ENCODE measurements at places on chromosomes 7 and 10.

DNA sequence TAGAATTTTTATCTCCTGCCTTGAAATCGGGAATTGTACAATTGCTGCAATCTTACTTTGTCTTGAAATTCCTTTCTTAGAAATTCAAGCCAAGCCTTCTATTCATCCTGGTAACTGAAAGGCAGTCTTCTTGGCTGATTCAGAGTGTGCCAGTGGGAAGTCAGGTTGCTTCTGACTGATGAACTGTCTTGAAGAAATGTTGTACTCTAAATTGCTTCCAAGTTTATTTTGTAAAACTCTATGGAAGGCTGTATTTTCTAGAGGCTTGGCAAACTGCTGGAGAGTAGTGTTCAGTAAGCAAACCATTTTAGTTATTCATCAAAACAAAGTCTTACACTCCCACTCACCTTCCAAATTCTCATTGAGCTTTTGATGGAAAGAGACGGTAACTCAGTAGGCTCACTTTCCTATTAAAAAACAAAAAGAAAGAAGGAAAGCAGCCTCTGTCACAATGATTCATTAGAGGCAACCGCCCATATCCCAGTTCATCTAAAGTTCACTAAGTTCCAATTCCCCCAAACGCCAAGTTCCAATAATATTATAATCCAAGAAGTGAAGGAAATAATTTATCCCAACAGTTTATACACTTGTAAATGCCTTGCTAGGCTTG, 187.9 kb upstream of the MALRD1 start:
- DNase-seq = no peak

DNA sequence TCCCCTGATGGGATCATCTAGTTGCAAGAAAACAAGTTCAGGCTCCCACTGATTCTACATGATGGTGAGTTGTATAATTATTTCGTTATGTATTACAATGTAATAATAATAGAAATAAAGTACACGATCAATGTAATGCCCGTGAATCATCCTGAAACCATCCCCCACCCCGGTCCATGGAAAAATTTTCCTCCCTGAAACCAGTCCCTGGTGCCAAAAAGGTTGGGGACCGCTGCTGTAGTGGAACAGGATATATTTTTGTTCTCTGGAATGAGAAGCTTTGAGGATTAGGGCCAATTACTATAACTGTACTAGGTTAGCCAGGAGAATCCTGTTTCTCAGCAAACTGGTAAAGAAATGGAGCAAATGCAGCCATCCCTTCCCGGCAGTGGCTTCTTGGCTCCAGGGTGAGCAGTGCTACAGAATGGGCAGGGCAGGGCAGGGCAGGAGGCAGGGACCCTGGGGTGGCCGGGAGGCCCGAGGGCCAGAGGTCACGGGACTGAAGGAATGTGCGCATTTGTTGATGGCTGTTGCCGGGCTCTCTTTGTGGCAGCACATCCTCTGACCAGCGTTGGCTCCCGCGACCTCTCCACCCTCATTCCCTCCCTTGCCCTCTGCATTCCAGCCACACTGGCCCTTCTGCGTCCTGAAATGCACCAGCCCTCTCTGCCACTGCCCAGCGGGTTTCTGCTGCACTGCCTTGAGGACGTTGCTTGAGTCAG, 162.3 kb upstream of the NPS start:
- no peak for DNase-seq

- no peak for DNase-seq
These were observed 34.0 kb upstream of the CCDC7 start for GRCh38 chr10:32411797-32412498.

DNA sequence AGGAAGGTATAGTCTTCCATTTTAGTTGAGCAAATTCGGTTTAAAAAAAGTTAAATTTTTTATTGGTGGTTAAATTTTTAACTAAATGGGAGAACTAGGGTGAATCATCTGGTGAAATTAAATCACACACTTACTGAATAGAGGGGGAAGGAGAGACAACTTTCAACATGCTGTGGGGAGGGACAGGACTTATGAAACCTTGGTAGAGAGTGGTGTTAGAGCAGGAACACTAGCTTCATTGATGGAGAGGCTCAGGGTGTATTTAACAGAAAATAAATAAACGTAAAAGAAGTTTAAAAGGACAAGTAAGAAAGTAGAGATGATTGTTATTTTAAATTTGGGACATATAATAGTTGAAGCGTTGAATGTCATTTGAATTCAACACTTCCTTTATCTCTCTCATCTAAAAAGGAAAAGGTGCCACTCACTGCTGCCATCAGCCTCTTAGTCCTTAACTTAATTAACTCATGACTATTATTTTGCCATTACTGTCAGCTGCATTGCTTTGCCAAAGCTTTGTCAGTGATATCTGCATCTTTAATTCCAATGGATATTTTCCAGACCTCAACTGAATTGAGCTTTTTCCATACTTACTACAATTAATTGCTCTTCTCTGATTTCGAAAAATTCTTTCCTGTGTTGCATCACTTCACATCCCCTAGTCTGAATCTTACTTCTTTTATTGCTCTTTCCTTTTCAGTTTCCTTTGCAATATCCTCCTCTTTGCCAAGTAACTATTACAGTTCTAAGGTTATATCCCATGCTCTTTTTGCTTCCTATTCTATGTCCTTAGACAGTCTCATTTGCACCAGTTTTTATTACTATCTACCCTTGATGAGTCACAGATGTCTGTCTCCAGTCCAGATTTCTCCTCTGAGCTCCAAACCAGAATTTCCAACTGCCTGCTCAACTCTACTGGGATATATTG, 71.7 kb downstream of the GNAT3 start:
- DNase-seq = no peak

GRCh38 chr10:17088118-17088806, 41.3 kb downstream of the CUBN start:
- no peak for DNase-seq

DNA sequence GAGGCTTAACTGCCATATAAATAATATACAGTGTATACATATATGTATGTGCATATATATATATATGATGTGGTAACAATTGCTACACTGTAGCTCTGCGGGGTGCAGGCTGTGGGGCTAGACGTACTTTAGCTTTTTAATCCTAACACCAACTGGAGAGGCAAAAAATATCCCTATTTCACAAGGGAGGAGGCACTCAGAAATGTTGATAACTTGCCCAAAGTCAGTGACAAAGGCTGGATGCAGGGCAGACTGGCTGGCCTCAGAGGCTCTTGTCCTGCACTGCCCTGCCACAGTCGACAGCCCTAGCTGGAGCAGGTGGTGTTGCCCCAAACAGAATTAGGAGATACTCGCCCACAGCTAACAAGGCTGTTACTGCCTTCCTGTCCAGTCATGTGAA, 1.5 kb upstream of the RELN start:
- no peak for DNase-seq

- no peak for DNase-seq
These were observed 92.6 kb downstream of the CHST15 start for GRCh38 chr10:124000792-124001201.

DNA sequence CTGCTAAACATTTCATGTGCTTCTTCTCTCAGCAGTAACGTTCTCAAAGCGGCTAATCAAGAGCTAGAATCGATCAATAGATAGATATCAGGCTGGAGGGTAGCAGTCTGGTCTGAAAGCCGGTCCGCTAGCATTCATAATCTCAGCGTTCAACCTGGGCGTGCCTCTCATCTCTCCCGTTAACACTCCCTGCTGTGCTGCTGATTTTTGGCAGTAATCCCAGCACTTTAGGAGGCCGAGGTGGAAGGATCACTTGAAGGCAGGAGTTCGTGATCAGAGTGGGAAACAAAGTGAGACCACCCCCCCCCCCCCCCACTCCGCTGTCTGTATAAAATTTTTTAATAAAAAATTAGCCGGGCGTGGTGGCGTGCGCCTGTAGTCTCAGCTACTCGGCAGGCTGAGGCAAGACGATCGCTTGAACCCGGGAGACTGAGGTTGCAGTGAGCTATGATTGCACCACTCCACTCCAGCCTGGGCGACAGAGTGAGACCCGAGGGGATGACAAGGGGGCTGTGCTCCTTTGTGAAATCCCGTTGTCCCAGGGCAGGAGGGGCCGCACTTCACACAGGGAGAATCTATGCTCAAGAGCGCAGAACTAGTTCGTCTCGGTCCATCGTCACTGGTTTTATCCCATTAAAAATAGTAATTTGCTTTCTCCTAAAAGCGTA, 624 bp upstream of the CEP55 start:
- DNase-seq = no peak

GRCh38 chr7:142194201-142194600, 63.7 kb downstream of the PRSS58 start:
- no peak for DNase-seq

GRCh38 chr10:26029858-26030257, 95.8 kb downstream of the MYO3A start:
- DNase-seq = no peak

DNA sequence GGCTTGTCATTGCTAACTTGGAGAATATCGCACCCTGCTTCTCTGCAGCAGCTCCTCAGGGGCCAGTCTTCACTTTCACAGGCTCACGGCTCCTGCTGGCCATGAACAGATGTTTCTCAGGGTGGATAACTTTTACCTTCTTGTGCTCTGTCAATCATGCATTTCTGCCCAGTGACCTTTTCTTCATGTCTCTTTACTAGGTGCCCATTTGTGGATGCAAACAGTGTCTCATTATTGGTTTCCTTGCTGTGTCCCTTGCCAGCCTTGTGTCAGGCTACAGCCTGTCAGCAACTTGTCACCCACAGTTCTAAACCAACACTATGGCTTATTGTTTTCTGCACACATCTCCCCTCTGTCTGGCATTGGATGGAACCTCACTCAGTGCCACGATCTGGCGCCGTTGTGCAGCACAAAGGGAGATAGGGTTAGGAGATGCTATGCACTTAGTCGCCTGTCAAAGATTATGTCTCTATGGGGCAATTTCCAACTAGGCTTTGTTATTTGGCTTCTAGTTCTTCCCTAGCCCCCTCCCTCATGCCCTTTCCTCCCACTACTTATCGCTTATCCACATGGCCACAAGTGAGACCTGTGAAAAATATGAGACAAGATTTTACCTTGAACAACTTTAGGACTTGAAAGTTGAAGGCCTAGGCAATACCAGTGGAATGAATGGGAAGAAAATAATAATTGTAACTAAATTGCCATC, 45.7 kb upstream of the NXPH1 start:
- DNase-seq = no peak

DNA sequence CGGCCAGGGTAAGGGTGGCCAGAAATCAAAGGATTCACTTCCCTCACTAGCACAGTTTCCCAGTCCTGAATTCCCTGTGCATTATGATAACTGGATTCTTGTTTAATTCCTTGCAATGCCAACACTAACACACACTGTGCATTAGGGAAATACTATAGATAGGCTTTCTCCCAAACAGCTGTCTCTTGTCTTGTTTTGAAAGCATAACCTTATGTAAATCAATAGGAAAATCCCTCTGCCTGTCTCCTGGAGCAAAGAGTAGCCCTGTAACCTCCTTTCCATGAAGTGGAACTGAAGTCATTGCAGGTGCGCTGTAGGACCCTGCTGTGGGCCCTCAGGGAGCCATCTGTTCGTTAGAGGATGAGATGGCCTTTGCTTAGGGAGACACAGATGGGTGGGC, 82.8 kb upstream of the FAM171A1 start:
- DNase-seq = no peak

GRCh38 chr7:99357701-99358490, 16.6 kb upstream of the ARPC1B start:
- DNase-seq = no peak

DNA sequence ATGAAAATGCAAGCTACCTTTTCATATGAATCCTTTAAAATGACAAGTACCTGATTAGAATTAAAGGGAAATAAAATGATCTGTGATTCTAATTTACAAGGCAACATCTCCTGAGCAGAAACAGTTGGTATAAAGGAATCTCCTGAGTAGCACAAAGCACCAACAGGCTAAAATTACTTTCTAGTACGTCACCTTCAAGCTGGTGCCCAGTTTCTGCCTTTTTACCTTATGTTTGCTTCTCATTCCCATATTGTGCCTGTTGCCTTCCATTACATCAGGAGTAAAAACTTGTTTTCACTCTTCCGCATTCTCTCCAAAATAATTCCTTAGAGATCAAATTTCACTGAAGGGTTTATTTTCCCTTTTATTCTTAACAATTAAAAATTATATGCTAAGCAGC, 587.1 kb upstream of the KCND2 start:
- DNase-seq = no peak

DNA sequence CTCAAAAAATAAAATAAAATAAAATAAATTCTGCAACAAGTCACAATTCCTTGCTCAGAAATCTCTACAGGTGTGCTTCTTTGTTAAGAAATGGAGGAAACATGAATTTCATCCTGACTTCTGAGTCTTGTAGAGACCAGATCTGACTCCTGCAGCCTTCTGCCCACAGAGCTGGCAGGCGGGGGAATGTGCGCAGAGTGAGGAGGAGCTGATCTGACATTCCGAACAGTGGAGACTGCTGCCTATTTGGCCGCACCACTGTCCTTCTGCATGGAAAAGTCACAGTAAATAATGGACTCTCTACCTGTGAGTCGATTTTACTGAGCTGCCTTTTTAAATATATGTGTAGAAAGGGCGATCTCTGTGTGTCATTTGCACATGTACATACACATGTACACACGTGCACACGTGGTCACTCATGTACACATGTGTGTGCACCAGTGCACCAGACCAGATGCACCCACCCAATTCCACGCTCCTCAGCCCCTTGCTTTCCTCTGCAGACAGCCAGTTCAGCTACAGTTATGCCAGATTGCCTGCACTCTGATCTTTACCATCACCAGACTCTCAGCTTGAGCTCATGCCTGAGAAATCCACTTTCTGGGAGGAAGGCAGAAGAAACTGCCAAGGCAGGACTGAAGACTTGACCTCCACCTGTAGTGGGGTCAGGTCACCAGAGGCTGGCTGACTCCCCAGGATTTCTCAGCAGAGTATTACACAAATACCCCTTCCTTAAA, 54.9 kb downstream of the IKZF1 start:
- no peak for DNase-seq

GRCh38 chr7:122896509-122896908, 10.2 kb upstream of the CADPS2 start:
- no peak for DNase-seq

DNA sequence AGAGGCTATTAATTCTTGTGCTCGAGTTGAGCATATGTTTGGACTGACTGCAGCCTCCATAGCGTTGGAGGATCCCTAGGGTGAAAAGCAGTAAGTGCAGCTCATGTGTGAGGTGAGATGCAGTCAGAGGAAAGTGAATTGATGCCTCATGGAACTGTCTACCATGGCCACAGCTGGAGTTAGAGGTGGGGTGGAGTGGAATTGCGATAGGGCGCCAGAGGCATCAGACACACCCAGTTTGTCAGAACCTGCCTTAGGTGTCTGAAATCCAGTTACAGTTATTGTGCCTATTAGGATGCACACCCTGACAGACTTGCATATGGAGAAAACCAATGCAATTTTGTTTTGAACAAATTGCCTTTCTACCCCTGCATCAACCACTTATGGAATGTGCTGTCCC, 39.4 kb downstream of the ERLIN1 start:
- no peak for DNase-seq

Data from stimulated activated CD8-positive, alpha-beta memory T cell treated with anti-CD3 and anti-CD28 coated beads, Interleukin-4, amount 100 ng/mL, for 4 hours (primary cell).